Activated naive CD8-positive, alpha-beta T cell treated with anti-CD3 and anti-CD28 coated beads for 36 hours (primary cell): ENCODE measurements at places on chromosomes 7 and 10. TPM values are rescaled to one million over a fixed set of nuclear protein-coding genes. Genes with fewer than 3 reads are reported as not detected.

- H3K4me1 ChIP-seq = peaks cover 12% of the 10 kb centered on the region
- no peaks in the 10 kb centered on the region for H3K36me3 ChIP-seq
- no peak for DNase-seq
- no peak overlapping the region for H3K4me3 ChIP-seq
- no peak overlapping the region for H3K27ac ChIP-seq
- H3K27me3 ChIP-seq = peaks cover 21% of the 10 kb centered on the region
Measured at GRCh38 chr7:50801907-50802306, 19.2 kb upstream of the GRB10 start.

GRCh38 chr10:37754538-37755323, 102.7 kb downstream of the ZNF248 start:
- H3K27ac ChIP-seq = no peak overlapping the region
- no peaks in the 10 kb centered on the region for H3K4me1 ChIP-seq
- no peak for DNase-seq
- H3K36me3 ChIP-seq = peaks cover 10% of the 10 kb centered on the region
- no peaks in the 10 kb centered on the region for H3K27me3 ChIP-seq

- no peaks in the 10 kb centered on the region for H3K36me3 ChIP-seq
- H3K27me3 ChIP-seq = no peaks in the 10 kb centered on the region
- no peak overlapping the region for H3K27ac ChIP-seq
- no peak overlapping the region for H3K4me3 ChIP-seq
- no peak for DNase-seq
Measured at GRCh38 chr10:57186201-57186600, 825.1 kb upstream of the ZWINT start.

DNA sequence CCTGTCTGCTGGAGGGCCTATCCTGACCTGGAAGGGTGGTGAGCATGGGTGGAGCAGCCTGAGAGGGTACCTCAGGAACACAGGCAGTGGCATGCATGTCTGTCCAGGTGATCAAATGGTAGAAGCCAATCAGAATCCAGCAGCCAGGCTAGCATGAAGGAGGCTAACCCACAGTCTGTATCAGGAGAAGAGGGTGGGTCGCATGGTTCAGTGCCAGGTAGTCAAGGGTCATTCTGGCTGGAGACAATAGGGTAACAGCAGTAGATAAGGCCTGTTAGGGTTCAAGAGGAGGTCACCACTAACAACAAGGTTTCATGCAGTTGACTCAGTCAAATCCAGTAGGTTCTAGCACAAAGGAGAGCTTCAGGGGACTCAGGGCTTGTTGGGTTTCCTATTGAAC, 10.4 kb downstream of the ALDH18A1 start:
- peaks cover 5% of the 10 kb centered on the region for H3K4me1 ChIP-seq
- peaks cover 38% of the 10 kb centered on the region for H3K36me3 ChIP-seq
- no peak overlapping the region for H3K27ac ChIP-seq
- H3K4me3 ChIP-seq = no peak overlapping the region
- DNase-seq = no peak

DNA sequence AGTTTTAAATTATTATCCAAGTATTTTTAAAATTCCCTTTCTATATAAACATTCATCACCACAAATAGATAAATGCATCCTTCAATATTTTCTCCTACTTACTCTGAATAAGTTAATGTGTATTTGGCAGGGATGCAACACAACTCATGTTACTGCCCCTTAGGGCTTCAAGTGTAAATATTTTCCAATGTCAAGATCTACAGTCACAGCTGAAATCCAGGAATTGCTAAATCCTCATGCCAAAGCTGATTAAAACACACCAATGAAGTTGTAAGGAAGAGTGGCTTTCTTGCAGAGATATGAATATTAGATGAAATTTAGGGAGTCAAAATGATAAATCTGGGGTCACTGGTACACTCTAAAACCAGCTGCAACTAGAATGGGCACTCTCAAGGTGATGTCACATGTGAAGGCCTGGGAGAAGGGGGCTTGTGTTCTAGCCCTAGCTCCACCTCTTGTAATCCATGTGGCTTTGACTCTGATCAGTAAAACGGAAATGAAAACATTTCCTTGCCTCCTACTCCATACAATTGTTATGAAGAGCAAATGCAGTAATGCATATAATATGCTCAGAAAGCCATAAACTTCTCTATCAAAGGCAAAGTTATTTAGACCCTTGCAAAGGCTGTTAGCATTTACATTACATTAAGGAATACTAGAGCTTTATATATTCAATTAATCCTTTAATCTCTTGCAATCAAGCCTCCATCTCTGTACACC, 228.1 kb upstream of the NFE2L3 start:
- H3K4me3 ChIP-seq = no peak overlapping the region
- no peak overlapping the region for H3K27ac ChIP-seq
- DNase-seq = no peak
- H3K4me1 ChIP-seq = no peaks in the 10 kb centered on the region
- H3K36me3 ChIP-seq = no peaks in the 10 kb centered on the region

GRCh38 chr7:140330128-140330527, 68.2 kb downstream of the SLC37A3 start:
- no peak overlapping the region for H3K27ac ChIP-seq
- DNase-seq = no peak
- H3K4me1 ChIP-seq = no peaks in the 10 kb centered on the region
- no peak overlapping the region for H3K4me3 ChIP-seq
- H3K36me3 ChIP-seq = peaks cover 5% of the 10 kb centered on the region
- no peaks in the 10 kb centered on the region for H3K27me3 ChIP-seq

GRCh38 chr10:33199731-33200232, 134.7 kb downstream of the NRP1 start:
- no peak overlapping the region for H3K27ac ChIP-seq
- DNase-seq = no peak
- H3K27me3 ChIP-seq = peaks cover 8% of the 10 kb centered on the region
- H3K4me3 ChIP-seq = no peak overlapping the region
- H3K36me3 ChIP-seq = no peaks in the 10 kb centered on the region
- H3K4me1 ChIP-seq = peaks cover 5% of the 10 kb centered on the region

- H3K27me3 ChIP-seq = peaks cover 31% of the 10 kb centered on the region
- no peak for DNase-seq
- H3K4me1 ChIP-seq = peaks cover 9% of the 10 kb centered on the region
- H3K27ac ChIP-seq = no peak overlapping the region
- no peak overlapping the region for H3K4me3 ChIP-seq
Measured at GRCh38 chr7:112080978-112081377, 125.2 kb downstream of the DOCK4 start.

GRCh38 chr7:6432781-6433180, 15.0 kb downstream of the DAGLB start:
- H3K4me3 ChIP-seq = no peak overlapping the region
- H3K4me1 ChIP-seq = peaks cover 23% of the 10 kb centered on the region
- no peak for DNase-seq
- no peak overlapping the region for H3K27ac ChIP-seq

GRCh38 chr7:102860351-102860811, 52.4 kb upstream of the LRRC17 start:
- no peak overlapping the region for H3K4me3 ChIP-seq
- H3K36me3 ChIP-seq = no peaks in the 10 kb centered on the region
- no peak for DNase-seq
- no peaks in the 10 kb centered on the region for H3K27me3 ChIP-seq
- no peak overlapping the region for H3K27ac ChIP-seq

The LIPK gene
- not detected for total RNA-seq

The FAM204A gene
- total RNA-seq = 71.1 TPM

The TDRD1 gene
- total RNA-seq = 0.24 TPM

The MALRD1 gene
- 0.36 TPM for total RNA-seq

The IFIT1 gene
- 9.1 TPM for total RNA-seq

The CYP2C9 gene
- not detected for total RNA-seq

The ZMIZ2 gene
- 122 TPM for total RNA-seq

The TRRAP gene
- 46.5 TPM for total RNA-seq

The GPR22 gene
- total RNA-seq = not detected
